ENCODE measurements at places on chromosomes 12 and 14. TPM values are rescaled to one million over a fixed set of nuclear protein-coding genes. Genes with fewer than 3 reads are reported as not detected.

The HOXC10 gene
- total RNA-seq, result not detected

The KLHL33 gene
- total RNA-seq, result 0.04 TPM

The ZNF641 gene
- total RNA-seq, result 14.9 TPM

The NPC2 gene
- total RNA-seq, result 34.1 TPM

The KLRB1 gene
- 6.8 TPM for total RNA-seq

The LRRC43 gene
- total RNA-seq, result not detected

The ARL1 gene
- total RNA-seq, result 40.3 TPM

The ADCK1 gene
- 2.0 TPM for total RNA-seq

The RAPGEF3 gene
- total RNA-seq, result 1.4 TPM

The CHMP4A gene
- 62.8 TPM for total RNA-seq

The ACSM4 gene
- not detected for total RNA-seq

The FAM186B gene
- not detected for total RNA-seq

The SERPINA9 gene
- not detected for total RNA-seq

The SFSWAP gene
- 55.8 TPM for total RNA-seq

The RIPK3 gene
- total RNA-seq, result 12.9 TPM

The CLEC2A gene
- not detected for total RNA-seq

The CPNE6 gene
- not detected for total RNA-seq

The PLEKHD1 gene
- total RNA-seq, result 0.11 TPM

The TMEM52B gene
- total RNA-seq, result not detected
